GM20000 (cell line): ENCODE measurements at places on chromosomes 6 and 20.

- DNase-seq: no peak
Measured at GRCh38 chr6:136420853-136421252, 129.4 kb downstream of the MAP7 start.

GRCh38 chr6:82882363-82883023 is 183.1 kb downstream of the UBE3D start:
- no peak for DNase-seq

DNA sequence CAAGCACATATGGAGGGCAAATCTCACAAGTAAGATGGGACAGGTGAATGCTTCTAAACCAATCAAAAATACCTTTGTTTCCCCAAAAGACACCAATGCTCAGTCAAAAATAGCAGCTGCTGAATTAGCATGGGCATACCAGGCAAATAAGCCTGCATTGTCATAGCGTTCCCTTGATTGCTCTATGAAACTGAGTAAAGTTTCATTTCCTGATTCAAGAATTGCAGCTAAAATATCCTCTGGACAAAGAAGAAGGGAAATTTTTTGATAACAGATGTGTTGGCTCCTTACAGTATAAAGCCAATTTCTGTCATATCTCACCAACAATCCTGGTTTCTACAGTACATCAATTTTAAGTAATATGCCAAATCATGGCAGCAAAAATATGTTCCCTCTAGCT is 3.3 kb upstream of the TMEM14A start:
- peak; percentile 34 for DNase-seq

DNA sequence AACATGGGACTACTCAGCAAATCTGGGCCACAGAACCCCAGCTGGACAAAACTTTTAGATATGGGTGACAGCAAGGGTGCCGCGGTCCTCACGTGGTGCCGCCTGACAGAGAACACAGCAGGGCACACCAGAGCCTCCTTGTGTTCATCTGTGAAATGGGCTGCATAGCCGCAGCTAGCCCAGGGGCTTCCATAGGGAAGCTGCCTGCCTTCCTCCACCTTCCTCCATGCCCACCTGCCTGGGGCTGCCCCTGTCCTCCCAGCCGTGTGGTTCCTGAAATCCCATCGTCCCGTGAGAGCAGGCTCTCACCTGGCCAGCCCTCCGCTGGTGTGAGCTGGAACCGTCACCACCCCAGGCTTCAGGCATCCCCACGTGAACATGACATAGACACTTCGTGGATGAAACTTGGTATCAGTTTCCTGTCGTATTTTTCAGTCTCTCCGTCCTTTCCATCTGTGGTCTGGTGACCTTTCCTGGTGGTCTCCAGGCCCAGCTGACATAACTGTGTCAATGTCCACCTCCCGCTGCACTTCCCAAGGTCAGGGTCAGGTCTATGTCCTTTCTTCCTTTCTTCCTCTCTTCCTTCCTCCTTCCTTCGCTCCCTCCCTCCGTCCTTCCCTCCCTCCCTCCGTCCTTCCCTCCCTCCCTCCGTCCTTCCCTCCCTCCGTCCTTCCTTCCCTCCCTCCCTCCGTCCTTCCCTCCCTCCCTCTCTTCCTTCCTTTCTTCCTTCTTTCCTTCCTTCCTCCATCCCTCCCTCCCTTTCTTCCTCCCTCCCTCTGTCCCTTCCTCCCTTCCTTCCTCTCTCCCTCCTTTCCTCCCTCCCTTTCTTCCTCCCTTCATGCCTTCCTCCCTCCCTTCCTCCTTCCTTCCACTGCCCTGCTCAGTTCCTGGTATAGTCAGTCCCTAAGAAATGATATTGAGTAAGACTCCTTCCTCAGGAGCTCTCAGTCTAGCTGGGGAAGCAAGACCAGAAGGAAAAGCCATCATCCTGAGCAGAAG is 78.8 kb downstream of the GRM4 start:
- no peak for DNase-seq

DNA sequence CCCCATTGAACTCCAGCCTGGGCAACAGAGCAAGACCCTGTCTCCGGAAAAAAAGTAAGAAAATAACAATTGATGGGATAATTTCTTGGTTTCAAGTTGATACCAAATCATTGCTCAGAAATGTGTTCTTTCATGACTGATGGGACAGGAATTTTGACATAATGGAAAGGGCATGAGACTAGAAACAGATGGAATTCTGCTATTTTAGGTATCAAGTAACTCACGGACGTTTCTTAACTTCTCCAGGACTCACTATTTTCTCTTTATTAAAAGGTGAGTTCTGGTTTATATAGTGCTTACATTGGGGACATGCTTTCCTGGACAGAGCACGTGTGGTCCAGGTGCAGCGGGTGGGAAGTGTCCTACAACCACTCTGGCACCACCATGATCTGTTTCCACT is 6.0 kb upstream of the DSP start:
- DNase-seq: no peak
